ENCODE measurements at places on chromosomes 3 and 15.

GRCh38 chr15:64527263-64527984 is 67.0 kb downstream of the ZNF609 start:
- no peak for DNase-seq

- no peak for DNase-seq
Observed at GRCh38 chr15:35311615-35312014, 226.5 kb upstream of the NANOGP8 start.

GRCh38 chr3:16849795-16850194 is 35.0 kb upstream of the PLCL2 start:
- DNase-seq: no peak

DNA sequence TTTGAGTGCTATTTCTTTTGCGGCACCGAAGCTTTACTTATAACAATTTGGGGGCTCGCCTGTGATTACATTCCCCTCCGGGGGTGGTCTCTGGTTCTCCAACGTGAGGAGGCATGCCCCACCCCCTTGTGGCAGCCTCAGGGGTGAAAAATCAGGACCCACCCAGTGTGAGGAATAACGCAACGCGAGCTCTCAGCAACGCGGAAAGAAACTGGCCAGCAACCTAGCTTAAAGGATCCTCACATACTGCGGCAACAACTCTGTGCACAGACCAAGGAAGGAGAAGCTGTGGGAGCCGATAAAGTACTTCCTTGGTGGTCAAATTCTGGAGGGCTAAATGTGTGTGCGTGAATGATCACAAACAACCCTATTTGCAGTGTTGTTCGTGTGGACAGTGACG is 5.8 kb downstream of the IQCF1 start:
- DNase-seq: no peak

DNA sequence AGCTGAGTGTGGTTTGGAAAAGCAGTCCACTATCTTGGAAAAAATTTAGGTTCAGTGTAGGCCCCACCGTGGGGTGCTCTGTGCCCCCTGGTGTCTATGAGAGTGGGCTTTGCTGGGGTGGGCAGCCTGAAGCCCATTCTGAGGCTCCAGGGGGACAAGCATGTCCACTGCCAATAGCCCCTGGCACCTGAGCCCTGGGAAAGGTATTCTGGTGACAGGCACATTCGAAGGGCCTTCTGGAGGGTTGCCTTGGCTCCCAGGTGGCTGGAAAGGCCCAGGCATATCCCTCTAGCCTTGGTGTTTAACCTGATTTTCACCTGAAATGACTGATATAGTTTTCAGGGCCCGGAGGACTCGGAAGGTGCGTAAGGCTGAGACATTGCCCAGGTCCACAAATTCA is 36.1 kb downstream of the SCN5A start:
- DNase-seq: peak; percentile 33

GRCh38 chr15:49718234-49718633 is 97.4 kb downstream of the DTWD1 start:
- DNase-seq: no peak

DNA sequence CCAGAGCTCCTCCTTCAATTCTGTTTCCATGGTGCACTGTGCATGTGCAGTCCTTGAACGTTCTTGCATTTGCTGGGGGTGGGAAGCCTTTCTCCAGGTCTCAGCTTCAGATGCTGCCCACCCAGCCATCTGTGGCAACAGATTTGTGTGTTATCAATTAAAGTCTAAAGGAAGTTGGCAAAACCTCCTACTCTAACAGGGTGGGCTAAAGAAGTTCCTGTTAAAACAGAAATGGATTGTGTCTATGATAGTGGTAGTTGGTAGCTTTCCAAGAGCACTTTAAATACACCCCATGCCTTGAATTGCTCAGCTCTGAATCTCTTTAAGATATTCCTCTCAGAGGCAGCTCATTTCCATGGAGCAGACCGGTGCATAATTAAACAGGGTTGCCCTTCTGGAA is 488.0 kb upstream of the SUCLG2 start:
- DNase-seq: no peak

DNA sequence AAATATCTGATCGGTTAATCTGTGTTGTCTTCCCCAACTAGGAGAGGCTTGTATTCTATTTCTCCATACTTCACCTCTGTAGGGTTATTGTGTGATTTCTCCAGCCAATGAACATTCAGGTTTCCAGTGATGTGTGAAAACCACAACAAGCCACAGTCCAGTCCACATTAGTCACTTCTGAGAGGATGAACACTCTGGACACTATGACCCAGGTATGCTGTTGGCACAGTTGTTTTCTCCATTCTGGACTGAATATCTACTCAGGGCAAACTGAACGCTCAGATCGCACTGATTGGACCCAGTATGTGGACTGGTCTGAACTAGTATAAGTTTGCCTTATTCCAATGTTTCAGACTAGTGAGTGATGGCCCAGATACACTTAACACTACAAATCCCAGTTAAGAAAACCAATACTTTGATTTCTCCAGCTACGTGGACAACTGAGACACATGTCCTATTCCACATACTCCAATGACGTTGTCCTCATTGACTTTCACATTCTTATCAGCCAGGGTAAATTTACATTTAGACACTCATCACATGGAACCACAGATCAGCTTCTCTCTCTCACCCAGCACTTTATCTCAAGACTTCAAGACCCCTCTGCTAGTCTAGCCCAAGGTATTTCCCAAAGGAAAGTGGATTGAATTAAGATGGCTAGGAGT is 587.4 kb upstream of the SGO1 start:
- DNase-seq: no peak

DNA sequence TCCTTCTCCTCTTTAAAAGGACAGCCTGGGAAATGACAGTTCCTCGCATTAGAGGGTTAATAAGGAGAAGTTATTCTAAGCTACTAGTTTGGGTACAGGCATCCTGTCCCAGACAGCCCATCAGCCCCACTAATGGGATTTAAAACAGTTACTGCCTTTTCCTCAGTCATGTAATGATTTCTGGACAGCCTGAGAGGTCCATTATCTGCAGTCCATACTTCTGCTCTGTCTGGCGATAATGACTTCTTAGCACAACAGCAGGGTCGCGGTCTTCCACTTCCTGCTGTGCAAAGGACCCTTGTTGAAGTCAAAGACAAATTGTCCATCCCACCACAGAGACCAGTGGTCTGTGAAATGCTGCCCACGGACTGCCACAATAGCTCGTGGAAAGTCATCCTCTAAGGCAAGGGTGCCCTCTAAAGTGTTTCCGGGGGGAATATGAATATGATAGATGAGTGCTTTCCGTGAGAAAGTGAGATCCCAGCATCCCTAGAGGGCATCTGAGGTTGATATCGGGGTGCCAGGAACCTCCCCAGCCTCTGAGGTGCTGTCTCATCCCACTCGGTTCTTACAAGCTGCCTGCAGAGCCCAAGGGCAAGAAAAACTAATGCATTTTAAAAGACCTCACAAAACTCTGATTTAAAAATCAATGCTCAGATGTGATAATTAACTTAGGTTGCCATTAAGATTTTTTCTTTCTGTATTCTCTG is 100.7 kb downstream of the SHOX2 start:
- DNase-seq: no peak

DNA sequence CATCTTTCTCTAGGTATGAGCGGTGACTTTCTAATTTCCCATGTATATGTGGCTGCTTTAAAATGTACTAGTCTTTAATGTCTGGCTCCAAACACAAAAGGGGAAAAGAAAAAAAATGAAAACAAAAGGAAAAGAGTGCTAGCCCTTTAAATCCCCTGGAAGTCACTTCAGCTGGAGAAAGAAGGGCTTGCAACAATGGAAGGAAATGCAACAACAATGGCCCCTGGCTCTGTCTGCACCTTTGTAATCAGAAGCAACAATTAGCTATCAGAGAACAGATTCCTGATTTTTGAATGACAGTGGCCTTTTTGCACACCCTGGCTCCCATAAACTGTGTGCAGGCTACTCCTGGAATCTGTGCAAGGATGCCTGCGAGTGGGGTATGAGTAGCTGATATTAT is 591.2 kb downstream of the FHIT start:
- DNase-seq: no peak

DNA sequence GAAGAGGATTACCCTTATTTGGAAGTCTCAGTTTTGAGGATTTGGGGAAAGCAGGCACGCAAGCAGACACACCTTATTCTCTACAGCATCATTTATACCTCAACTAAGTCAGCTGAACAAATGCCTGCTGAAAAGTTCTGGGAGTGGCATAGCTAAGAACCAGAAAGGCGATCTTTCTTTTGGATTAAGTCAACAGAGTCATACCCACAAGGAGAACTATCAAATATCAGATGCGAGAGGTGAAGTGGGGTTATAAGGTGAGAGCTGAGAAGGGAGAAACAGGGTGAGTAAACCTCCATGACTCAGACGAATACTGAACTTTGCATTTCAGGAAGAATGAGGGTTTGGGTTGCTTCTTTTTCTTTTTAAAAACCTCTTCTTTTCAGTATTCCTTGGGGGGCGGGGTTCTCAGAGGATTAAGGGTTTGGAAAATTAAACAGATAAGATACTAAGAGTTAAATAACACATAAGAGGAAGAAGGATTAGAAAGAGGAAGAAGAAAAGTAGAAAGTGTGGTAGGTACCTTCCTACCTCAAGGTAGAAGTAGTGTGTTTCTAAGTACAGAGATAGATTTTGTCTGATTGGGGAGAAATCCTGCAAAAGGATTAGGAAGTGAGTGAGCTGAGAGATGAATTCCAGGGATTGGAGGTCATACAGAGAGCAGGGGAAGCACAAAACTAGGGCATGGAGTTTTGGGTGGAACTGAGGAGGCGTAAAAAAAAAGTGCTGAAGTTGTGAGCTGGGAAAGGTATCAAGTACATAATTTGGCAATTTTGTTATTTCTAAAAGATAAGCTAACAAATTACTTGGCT is 41.3 kb upstream of the ICE2 start:
- DNase-seq: no peak

- no peak for DNase-seq
Observed at GRCh38 chr3:78670746-78671145, 1097.1 kb downstream of the ROBO1 start.

- DNase-seq: no peak
Observed at GRCh38 chr3:141273700-141274410, 42.2 kb downstream of the PXYLP1 start.
